ENCODE measurements at places on chromosomes 2 and 18.

- no peak for DNase-seq
Measured at GRCh38 chr2:45278365-45279078, 269.3 kb upstream of the SIX2 start.

DNA sequence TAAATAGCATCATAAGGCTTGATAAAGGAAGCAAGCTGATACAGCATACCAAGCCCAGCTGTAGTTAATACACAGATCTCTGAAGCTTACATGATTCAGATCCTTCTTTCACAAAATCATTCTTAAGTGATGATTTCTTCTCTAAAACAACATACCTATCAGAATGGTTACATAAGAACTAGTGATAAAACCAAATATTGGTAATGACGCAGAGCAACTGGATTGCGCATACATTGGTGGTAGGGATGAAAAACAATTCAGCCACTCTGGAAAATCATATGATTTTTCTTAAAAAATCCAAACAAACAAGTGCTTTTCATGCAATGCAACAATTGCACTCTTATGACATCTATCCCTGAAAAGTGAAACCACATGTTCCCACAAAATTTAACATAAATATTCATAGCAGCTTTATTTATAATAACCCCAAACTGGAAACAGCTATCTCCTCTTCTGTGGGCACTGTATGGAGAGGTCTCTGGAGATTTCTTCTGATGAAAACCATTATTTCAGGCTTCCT is 153.6 kb upstream of the DSEL start:
- no peak for DNase-seq

- DNase-seq = no peak
Measured at GRCh38 chr18:1014509-1014908, 109.8 kb downstream of the ADCYAP1 start.

DNA sequence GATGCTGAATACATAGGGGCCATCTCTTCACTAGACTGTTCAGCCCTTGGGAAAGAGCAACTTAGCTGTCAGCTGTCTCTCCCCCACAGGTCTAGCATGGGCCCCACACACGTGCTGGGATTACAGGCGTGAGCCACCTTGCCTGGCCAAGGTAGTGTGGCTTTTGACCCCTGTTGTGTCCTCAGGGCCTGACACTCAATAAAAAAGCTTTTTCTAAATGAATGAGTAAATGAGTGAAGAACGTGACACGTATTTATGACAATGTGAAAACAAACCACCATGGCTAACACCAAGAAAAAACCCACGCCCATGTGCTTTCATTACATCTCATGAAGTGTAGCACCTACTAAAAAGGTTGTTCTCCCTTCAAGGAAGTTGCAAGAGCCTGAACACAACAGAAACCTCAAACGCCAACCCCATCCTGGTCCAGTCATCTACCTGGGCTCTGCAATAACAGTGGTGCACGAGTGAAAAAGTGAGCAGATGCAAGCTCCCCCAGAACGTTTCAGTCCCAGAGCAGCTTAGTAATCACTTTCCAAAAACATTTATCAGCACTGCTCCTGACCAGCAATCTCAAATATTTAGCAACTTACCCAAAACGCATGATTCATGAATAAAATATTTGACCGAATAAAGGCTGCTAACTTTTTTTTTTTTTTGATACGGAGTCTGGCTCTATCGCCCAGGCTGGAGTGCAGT is 3.4 kb downstream of the WDFY1 start:
- DNase-seq = no peak

DNA sequence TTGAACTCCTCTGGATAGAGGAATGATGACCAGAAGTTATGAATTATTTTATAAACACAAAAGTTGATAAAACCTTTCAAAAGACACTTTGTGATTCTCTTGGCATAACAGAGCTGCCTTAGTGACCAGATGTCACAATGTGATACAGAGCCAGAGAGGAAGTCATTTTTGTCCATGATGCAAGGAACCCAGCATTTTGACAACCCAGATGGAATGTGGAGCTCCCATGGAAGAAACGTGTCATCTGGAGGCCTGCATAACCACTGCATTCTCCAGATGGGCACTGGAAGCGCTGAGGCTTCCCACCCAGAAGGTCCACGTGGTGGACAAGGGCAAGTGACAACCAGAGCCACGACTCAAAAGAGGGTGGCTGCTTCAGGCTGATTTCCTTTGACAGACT is 30.1 kb downstream of the HRH4 start:
- no peak for DNase-seq

DNA sequence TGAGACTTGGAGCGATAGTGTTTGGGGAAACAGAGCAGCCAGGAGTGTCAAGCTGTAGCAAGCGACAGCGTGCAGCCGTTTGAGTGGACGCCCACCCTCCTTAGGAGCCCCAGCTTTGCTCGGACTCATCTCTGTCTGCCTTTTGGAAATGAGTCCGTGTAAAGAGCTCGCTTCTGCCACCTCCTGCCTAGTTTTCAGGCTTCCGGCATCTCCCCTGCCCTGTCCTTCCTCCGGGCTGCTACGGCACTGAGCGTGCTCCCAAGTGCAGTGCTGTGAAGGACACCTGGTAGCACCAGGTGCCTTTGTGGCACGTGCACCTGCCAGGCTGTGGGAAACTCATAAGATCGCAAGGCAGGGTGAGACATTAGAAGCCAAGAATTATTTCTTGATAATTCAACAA is 117.1 kb downstream of the RNF144A start:
- DNase-seq = no peak

- DNase-seq = no peak
Measured at GRCh38 chr18:50131591-50131990, 63.4 kb downstream of the MYO5B start.

DNA sequence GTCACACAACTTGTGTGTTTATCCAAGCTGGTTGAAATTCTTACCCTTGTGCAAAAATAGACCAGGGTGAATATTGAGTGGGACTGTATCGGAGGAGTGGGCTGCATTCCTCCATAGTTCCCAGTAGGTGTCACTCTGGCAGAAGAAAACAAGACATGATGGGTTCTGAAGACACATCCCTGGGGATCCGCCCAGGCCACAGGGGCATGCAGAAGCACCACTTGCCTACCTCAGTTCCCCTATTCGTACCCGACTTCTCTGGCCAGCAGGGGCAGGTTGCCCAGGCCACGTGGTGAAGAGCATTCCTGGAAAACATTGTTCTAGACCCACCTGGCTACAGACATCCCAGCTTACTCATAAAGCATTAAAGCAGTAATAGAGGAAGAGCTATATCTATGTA is 168.2 kb downstream of the FAM210A start:
- no peak for DNase-seq

DNA sequence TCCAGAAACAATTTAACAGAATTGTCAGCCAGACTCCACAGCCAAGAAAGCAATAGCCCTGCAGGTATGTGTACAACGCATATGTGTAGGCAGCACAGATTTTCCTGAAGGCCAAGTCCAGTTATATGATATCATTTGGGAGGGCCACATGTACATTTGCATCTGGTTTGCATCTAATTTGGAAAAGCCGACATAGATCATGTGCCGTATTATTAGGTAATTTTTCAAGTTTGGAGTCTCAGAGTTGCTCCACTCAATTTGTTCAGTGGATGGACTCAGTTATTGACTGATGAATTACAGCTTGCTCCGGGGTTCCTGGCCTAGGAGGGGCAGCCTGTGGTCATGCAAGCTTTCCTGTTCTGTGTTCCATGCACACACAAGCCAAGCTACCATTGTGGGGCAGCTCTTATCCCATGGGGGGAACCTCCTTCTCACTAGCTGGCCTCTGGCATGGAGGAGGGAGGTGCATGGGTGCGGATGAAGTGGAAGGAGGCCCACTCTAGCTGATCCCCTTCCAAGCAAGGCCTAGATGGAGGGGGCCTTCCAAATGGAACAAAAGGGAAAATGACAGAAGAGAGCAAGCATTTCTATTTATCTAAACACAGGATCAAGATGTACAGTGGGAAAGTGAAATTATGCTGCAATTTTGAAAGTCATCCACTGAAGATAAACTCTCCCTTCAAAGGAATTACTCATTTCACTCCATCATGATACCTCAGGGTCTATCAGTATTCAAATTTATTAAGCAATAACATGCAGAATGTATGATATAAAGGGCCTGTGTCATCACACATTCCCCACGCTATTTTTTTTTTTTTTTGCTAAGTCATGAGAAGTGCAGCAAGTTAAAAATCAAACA is 202.6 kb upstream of the SMAD2 start:
- no peak for DNase-seq

DNA sequence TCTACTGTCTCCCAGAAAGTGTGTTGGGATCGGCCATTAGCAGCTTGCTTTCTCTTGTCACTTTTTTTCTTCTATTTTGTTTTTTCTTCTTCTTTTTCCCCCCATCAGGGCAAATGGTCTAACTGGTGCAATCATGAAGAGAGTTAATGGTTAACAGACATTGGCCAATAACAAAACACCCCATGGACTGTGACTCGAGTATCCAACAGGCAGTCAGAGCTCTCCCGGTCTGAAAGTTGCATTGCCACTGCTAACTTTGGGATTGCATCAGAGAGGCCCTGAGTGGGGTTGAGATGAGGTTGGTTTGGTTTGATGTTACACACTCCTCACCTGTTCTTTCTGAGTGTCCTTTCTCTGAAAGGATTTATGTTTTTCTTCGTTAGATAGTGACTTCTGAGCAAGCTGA is 12.9 kb upstream of the SNORC start:
- DNase-seq = no peak

DNA sequence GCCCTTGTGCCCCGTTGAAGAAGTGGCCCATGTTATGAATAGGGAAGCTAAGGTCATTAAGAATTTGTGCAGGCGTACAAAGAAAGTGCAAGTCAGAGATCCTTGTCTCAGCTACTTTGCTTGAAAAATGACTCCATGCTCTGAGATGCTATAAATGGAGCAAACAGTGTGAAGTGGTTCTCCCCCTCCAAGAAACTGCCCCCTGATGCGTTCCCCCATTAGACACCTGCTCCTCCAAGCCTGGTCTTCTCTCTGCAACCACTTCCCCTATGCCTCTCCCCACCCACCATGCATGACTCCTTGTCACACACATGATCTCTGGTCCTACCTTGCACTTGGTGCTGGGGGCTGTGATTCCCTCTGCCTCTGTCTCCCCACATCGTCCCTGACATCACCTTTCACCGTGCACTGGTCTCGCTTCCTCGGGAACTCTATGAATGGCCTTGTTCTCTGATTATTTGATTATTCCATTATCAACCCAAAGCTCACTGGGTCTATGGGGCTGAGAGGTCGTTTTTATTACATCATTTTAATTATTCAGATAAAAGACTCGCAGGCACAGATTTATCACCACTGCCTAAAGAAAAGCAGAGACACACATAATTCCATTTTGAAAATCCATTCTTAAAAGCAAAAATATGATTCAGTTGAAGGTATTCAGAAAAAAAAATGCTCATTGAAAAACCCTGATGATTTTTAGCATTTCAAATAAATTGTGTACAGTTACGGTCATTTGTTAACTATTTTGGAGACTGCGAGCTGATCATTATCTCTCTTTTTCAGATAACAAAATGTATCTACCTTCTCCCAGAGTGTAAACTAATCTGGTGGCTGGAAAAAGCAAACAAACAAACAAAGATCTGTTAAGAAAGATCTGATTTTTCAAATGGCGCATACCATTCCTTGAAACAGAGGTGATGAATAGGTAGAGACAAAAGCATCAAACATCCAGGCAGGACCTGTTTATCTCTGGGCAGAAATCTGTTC is 294.9 kb downstream of the SOX11 start:
- DNase-seq = no peak

GRCh38 chr2:9474361-9475057 is at the start of gene IAH1:
Gene IAH1, plus strand, starts transcription at chr2:9474551. Its CDS starts 16 bp downstream, at chr2:9474567.
- peak; percentile 31 for DNase-seq

DNA sequence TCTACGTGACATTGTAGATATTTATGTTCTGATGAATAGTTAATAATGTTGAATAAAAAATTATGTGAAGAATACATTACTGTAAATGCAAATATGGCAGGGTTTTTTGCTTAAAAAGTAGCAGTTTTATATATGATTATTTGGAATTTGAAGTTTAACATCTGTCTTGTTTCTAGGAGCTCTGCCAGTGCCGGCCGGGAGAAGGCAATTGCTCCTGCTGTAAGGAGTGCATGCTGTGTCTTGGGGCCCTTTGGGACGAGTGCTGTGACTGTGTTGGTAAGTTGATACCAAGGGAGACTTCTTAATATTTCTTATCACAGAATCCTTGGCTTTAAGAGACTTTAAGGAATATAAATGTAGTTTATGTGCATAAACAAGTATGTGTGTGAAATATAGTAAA is 25.2 kb downstream of the TWSG1 start:
- no peak for DNase-seq

GRCh38 chr2:144190908-144191605 is 328.9 kb downstream of the ZEB2 start:
- DNase-seq = no peak

DNA sequence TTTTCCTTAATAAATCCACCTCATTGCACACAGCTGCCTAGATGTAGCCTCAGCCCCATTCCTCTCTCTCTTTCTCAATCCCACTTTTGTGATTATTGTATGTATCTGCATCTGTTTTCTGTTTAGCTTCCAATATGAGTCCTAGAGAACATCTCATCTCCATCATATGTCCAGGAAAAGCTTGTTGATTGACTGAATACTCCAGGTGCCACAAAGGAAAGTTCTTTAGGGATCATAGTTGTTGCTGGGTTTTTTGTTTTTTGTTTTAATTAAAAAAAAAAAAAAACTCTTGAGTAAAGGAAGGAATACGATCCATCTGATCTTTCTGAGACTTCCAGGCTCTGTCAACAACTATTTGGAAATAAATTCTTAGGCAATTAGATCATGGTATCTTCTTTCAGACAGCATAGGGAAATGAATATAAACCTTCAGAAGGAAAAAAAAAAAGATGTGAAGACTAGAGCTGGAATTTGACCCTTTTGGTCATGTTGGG is 42.5 kb downstream of the KIAA2012 start:
- DNase-seq = peak; percentile 42

DNA sequence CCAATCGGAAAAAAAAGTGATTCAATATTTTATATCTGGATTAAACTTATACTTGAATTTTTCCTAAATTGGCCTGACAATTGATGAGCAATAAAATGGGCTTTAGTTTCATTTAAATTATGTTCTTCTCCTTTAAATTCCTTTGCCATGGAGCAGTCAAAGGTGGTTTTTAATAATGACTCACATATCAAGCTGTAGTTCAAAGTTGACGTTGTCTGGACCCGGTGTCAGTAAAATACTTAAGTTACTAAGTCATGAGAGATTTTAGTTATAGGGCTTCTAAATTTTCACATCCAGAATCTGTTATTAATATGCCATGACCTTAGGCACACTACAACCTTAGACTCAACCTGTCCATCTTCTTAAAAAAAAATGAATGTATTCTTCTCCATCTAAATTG is 62.5 kb downstream of the CDH2 start:
- DNase-seq = no peak

- no peak for DNase-seq
Measured at GRCh38 chr2:175461839-175462238, 280.3 kb upstream of the ATP5MC3 start.

- DNase-seq = no peak
Measured at GRCh38 chr18:22088029-22088428, 81.4 kb upstream of the GATA6 start.

DNA sequence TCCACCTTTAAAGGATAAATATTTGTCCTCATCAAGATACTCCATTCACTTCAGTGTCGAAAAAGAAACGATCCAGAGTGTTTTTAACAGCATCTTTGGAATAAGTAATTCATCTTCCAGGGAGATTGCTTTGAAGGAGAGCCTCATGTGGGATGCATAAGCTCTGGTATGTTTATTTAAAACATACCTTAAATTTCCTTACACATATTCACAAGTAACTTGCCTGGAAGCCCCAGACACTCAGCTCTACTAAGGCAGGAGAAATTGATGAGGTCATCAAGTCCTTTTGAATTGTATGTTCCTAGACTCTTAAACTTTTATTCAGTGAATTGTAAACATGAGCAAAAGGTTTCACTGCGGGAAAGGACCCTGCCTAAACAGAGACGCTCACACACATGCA is 103.0 kb downstream of the CDK15 start:
- no peak for DNase-seq

- DNase-seq = peak; percentile 38
Measured at GRCh38 chr2:83055376-83056010, 1403.6 kb downstream of the SUCLG1 start.
